Suprapubic skin (tissue), 4 donors: ENCODE measurements at places on chromosomes 7 and 10. TPM values are rescaled to one million over a fixed set of nuclear protein-coding genes. Genes with fewer than 3 reads are reported as not detected.

- DNase-seq, result no peak
These were observed 257.6 kb downstream of the GATA3 start for GRCh38 chr10:8312079-8312478.

- DNase-seq, result no peak
These were observed 74.6 kb downstream of the COL13A1 start for GRCh38 chr10:69876286-69876685.

GRCh38 chr7:104327534-104327933 is 869 bp upstream of the LHFPL3 start:
- no peak for DNase-seq

- DNase-seq, result no peak
These were observed 2.8 kb downstream of the CLCN1 start for GRCh38 chr7:143318661-143319060.

GRCh38 chr7:150435390-150436073 is 14.9 kb upstream of the GIMAP8 start:
- no peak for DNase-seq

DNA sequence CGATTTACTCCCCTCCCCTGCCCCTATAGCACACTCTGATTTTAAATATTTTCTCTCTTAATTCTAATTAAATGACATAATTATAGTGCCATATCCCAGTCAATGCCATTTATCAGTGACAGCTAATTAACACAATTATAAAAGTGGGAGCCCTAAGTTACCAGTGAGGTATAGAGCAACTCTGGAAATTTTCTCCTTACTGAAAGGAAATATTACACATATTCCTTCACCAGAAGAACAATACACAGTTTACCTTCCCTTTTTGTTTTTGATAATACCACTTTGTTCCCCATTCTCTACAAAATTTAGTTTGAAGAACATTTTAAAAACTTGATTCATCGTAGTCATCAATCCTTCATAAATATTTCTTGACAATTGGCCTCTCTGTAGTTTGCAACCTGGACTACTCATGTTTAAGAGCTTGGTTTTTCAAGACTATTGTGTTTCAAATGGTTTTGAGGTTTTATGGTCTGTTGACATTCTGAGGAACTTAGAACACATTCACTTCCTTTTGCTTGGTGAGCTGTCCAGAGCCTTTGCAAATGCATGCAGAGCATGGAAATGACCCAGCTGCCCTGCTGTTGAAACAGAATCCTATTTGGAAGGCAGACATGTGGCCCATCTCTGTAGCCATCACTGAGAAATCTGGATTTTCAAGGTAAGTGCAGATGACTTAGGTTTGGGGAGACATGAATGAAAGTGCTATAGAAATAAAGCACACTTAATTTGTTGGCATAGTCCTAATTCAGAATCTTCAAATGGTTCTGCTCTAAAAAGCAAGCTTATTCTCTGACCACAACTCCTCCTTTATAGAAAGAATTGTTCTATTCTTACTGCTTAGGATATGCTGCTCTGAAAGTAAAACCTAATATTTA is at the start of gene GPR141:
Gene GPR141 (plus strand): TSS at position 521 of the 875 bp plus-strand sequence. CDS start 56,628 bp downstream, outside the sequence.
- DNase-seq, result no peak

DNA sequence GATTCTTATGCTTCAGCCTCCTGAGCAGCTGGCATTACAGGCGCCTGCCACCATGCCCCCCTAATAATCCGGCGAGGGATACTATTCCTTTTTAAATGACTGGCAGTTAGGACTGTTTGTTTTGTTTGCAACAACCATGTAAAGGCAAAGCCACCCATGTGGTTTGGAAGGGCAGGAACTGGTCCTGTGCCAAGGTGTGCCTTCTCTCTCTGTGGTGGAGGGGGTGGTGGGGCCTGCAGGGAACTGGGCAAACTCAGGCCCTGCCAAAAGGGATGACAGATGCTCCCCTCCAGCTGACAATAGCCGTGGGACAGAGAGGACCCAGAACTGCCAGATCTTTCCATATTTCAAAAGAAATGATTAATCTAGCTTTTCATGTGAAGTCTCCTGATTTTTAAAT is 23.5 kb upstream of the WAPL start:
- no peak for DNase-seq

GRCh38 chr10:124899151-124899550 is 42.8 kb upstream of the ZRANB1 start:
- DNase-seq, result no peak

GRCh38 chr7:64883113-64883905 is 19.8 kb upstream of the ZNF273 start:
- DNase-seq, result peak; percentile 70

- no peak for DNase-seq
These were observed 17.3 kb downstream of the KDM7A start for GRCh38 chr7:140159497-140159896.

DNA sequence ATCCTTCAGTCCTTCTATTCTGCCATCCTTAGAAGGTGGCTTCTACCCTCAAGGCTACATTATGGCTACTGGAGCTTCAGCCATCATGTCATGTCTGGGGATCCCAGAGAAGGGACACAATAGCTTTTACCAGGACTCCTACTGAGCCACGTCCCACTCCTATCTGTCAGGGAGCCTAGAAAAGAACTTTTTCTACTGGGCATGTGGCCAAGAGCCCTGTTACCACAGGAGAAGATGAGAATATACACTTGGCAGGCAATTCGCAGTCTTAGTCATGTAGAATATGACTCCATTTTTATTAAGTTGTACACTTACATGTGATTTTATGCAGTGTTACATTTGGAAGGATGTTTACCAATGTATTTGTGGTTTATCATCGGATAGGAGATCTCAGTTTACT is 64.6 kb upstream of the KCNMA1 start:
- no peak for DNase-seq

GRCh38 chr7:158924956-158925355 is 68.6 kb downstream of the DYNC2I1 start:
- no peak for DNase-seq

GRCh38 chr10:61669849-61670248 is 7.1 kb downstream of the CABCOCO1 start:
- no peak for DNase-seq

GRCh38 chr7:94422827-94423460 is 28.2 kb downstream of the COL1A2 start:
- DNase-seq, result no peak

DNA sequence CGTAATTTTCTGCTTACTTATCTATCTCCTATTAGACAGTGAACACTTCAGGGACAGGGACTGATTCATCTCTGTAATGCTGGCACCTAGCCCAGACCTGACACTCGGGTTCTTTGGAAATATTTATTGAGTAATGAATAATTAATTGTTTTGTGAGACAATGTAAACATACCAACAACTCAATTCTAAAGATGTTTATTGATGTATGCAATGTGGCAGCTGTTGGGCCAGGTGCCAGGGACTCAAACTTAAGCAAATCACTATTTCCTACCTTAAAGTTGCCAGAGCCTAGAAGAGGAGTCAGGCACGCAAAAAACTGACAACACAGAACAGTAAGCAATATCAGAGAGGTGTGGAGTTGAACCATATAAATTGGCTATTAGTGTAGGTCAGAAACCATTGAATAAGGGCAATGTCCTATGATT is 63.6 kb upstream of the BMPER start:
- no peak for DNase-seq

DNA sequence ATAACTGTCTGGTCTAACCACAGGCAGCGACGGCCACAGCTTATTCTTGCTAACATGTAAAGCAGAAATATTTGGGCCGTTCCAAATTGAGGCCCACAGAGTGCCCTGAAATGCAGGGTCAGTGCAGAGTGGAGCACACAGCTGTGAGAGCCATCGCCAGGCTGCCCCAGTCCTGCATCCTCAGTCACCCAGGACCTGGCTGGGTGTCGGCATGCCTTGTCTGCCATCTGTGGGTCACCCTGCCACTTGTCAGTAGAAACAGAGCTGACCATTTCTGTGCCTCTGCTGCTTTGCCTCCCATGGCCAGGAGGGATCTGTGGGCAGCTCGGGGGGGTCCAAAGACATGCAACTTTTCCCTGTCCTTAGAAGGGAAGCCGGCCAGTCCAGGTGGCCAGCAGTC is 57.3 kb upstream of the BTBD16 start:
- no peak for DNase-seq

The CALML5 gene
- 3,135 TPM for total RNA-seq

The PRSS37 gene
- total RNA-seq, result not detected

The SLC18A3 gene
- total RNA-seq, result not detected

The FAM25C gene
- total RNA-seq, result 126 TPM

The EPDR1 gene
- total RNA-seq, result 2.2 TPM

The CLRN3 gene
- total RNA-seq, result not detected

The IFT22 gene
- total RNA-seq, result 11.8 TPM

The C1GALT1 gene
- 13.3 TPM for total RNA-seq

The CRYGN gene
- not detected for total RNA-seq

The LRGUK gene
- 1.2 TPM for total RNA-seq

The UPF2 gene
- 16.0 TPM for total RNA-seq
